Activated CD4-positive, alpha-beta T cell treated with anti-CD3 and anti-CD28 coated beads for 36 hours (primary cell): ENCODE measurements at places on chromosomes 12 and 14. TPM values are rescaled to one million over a fixed set of nuclear protein-coding genes. Genes with fewer than 3 reads are reported as not detected.

GRCh38 chr12:6074427-6074826, 50.0 kb downstream of the VWF start:
- H3K27me3 ChIP-seq, result peaks cover 25% of the 10 kb centered on the region
- DNase-seq, result peak; percentile 32
- H3K4me3 ChIP-seq, result peak overlapping the region; percentile 64
- peaks cover 29% of the 10 kb centered on the region for H3K4me1 ChIP-seq
- H3K27ac ChIP-seq, result peak overlapping the region; percentile 87

CIDEB gene
- total RNA-seq, result 11.1 TPM

DNA sequence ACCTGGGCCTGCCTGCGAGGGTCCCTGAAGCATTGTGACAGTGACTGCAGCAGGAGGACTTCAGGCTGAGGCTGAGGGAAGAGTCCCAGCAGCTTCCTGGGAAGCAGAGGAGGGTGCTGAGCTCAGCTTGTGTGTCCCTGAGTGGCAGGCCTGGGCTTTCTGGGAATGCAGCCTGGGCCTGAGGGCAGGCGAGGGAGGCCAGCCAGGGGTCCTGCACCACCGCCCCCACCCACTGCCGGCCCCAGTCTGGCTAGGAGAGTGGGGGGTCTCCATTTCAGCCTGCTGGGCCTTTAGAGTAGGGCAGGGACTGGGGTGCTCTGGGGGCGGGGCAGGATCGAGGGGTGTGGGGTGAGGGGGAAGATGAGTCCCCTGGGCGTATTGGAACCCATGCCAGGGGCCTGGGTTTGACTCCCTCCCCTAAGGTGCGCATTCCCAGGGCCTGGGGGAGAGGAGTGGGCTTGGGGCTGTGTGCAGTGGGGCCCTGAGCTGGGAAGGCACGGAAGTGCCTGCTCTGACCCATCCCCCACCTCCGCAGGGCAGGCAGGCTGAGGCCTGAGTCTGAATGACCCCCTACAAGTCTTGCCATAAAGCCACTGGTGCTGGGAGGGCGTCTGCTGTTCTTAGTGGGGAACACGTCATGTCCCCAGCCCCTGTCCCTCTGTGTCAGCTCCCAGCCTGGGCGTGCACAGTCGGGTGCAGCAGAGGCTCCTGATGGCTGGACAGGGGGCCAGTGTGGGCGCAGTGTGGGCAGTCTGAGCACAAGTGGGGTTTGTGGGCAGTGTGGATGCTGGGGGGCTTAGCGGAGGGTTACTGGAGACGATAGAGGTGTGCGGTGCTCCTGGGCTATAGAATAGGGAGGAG, 46.4 kb downstream of the KRT80 start:
- no peaks in the 10 kb centered on the region for H3K4me1 ChIP-seq
- no peaks in the 10 kb centered on the region for H3K36me3 ChIP-seq
- H3K27ac ChIP-seq, result no peak overlapping the region
- no peaks in the 10 kb centered on the region for H3K27me3 ChIP-seq

GRCh38 chr12:94769047-94769420, 118.7 kb upstream of the TMCC3 start:
- no peak overlapping the region for H3K27ac ChIP-seq
- H3K4me1 ChIP-seq, result no peaks in the 10 kb centered on the region
- peaks cover 6% of the 10 kb centered on the region for H3K27me3 ChIP-seq

GRCh38 chr14:55789406-55789805, 209.4 kb downstream of the KTN1 start:
- H3K36me3 ChIP-seq, result no peaks in the 10 kb centered on the region
- no peak overlapping the region for H3K27ac ChIP-seq
- DNase-seq, result no peak

DNA sequence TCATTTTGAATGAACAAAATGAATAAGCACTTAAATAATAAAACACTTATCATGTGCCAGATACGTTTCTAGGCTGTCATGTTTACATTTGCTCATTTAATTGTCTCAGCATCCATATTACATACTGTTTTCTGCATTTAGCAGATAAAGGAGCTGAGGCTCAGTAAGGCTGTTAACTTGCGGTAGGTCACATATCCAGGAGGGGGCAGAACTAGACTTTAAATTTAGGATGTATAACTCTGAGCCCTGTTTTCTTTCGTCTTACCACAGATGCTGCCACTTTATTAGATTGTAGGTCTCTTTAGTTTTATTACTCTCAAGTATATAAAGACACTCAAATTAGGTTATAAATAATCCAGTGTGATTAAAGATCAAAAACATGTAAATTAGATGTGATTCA, 17.7 kb downstream of the IRAK4 start:
- DNase-seq, result no peak
- peaks cover 24% of the 10 kb centered on the region for H3K36me3 ChIP-seq
- no peaks in the 10 kb centered on the region for H3K27me3 ChIP-seq
- no peak overlapping the region for H3K27ac ChIP-seq

DNA sequence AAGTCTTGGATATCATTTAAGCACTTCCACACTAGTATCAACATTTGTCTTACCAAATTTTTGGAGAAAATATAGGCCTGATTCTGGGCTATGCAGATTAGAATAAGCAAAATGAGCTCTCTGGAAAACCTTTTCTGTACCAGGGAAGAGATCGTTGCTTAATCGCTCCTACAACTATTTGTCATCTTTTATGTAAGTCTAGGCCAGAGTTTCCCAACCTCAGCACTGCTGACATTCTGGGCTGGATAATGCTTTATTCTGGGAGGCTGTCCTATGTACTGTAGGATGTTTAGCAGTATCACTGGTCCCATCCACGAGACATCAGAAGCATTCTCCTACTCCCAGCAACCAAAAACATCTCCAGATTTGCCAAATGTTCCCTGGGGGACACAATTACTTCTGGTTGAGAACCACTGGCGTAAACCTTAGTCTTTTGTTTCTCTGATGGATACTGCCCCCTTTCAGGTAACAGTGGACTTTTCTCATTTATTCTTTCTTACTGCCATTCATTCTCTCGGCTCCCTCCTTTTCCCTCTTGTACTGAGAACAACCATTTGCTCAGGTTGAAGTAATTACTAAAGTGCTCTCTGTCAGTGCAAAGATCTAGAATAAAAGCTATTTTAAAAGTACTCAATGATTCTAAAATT, 316.9 kb upstream of the E2F7 start:
- H3K27me3 ChIP-seq, result no peaks in the 10 kb centered on the region
- no peak overlapping the region for H3K27ac ChIP-seq
- no peak for DNase-seq
- no peaks in the 10 kb centered on the region for H3K4me1 ChIP-seq
- no peaks in the 10 kb centered on the region for H3K36me3 ChIP-seq

GRCh38 chr14:74502236-74503019, 8.9 kb downstream of the ISCA2 start:
- no peaks in the 10 kb centered on the region for H3K4me1 ChIP-seq
- DNase-seq, result peak; percentile 42
- no peaks in the 10 kb centered on the region for H3K27me3 ChIP-seq
- H3K27ac ChIP-seq, result no peak overlapping the region
- H3K36me3 ChIP-seq, result peaks cover 2% of the 10 kb centered on the region
- H3K4me3 ChIP-seq, result no peak overlapping the region

PLCZ1 gene
- total RNA-seq, result not detected
